ENCODE measurements at places on chromosomes 4 and X.

DNA sequence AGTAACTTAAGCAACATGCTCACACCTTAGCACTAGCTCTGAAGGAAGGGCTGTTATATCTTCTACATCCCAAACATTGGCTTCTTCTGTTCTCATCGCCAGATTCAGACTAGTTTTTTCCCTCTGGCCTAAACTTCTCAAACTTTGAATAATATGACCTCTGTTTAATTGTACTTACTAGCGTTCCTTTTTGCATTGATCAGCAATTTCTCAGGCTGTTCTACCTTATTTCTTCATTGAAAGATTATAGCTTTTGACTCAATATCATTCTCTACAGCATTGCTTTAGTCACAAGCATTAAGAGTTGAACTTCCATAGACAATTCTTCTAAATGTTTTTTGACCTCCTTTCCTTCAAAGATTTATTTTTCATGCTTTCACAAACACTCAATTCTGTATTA, 659.2 kb downstream of the PCDH7 start:
- no peak for DNase-seq

GRCh38 chr4:154164931-154165839, 326.4 kb downstream of the DCHS2 start:
- peak; percentile 99 for DNase-seq

DNA sequence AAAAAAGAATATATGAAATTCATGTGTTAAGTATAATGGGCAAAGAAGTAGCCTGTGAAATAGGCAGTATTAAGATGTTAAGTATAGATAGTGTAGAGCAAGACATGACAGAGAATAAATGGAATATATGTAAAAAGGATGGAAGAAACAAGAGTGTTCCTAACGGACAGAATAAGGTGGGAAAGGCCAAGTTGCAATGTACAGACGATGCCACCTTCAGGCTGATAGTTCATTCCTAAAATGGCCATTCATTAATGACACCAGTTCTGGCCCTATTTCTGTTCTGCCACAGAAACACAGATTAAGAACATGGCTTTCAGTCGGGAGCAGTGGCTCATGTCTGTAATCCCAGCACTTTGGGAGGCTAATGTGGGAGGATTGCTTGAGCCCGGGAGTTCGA, 4.4 kb upstream of the FAM184B start:
- no peak for DNase-seq

DNA sequence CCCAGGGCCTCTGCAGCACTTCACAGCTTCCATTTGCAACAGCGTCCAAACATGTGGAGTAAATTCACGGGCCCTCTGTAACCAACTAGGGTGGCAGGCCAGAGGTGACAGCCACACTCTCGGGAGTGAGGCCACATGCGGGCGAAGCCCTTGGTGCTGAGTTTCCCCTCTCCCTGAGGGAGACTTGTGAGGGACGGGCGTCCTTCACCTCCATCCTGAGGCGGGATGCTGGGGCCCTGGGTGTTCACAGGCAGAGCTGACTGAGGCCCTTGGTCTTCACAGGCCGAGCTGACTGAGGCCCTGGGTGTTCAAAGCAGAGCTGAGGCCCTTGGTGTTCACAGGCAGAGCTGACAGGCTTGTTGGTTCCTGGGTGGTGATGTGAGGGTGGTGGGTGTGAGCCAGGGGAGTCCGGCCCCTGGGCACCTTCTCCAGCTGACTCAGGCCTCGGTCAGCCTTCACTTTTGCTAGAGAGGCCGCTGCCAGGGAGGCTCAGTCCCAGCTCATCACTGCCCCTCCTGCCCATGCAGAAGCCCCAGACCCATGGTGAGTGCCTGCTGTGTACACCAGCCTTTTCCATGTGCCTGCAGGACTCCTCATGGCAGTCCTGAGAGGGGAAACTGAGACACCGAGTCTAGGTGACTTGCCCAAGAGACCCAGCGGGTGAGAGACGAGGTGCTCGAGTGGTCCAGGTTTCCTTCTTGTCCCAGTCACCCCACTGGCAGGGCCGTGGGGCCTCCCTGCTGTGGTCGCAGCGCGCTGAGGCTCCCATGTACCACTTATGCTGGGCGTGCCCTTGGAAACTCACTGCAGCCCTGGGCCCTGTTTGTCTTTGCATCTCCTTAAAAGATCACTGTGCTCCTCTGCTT, 8.5 kb downstream of the WFS1 start:
- no peak for DNase-seq

GRCh38 chrX:155956649-155957048, 40.8 kb upstream of the IL9R start:
- no peak for DNase-seq

GRCh38 chrX:97849951-97850350, 966.2 kb downstream of the RPA4 start:
- no peak for DNase-seq

DNA sequence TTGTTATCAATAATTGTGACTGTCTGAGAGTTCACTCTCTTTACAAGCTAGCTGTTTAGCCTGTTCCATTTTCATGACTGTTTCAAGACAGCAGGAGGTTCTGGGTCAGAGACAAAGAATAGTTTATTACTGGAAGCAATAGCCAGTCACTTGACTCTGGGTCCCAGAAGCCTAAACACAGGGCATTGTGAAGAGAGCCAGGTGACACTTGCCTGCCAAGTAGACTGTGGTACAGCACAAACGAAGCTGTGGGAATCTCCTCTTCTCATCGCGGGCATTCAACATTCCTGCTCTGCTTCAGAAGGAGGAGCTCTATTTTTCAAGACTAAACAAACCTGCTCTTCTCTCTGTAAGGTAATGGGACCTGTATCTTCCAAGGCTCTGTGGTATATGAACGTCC, 485.1 kb downstream of the TRIML1 start:
- no peak for DNase-seq

- DNase-seq = no peak
Observed at GRCh38 chrX:67288156-67288555, 255.7 kb upstream of the AR start.

DNA sequence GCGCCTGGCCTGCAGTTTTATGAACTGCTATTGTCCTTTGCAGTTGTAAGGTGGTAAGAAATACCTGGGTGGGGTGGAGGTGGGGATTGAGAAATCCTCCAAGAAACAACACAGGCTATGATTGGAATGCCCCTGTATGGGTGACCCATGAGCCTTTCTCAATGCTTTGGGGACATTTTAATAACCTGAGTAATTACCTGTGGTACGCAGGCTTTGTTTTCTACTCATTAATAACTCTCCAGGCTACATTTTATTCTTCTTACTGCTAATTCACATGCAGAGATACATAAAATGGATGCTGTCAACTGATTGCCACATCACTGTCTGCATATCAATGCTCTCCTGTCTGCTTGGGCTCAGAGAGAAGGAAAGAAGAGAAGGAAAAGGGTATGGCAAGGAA, 41.8 kb downstream of the PHEX start:
- DNase-seq = no peak

- DNase-seq = no peak
Observed at GRCh38 chr4:55781812-55782211, 37.8 kb upstream of the EXOC1L start.

DNA sequence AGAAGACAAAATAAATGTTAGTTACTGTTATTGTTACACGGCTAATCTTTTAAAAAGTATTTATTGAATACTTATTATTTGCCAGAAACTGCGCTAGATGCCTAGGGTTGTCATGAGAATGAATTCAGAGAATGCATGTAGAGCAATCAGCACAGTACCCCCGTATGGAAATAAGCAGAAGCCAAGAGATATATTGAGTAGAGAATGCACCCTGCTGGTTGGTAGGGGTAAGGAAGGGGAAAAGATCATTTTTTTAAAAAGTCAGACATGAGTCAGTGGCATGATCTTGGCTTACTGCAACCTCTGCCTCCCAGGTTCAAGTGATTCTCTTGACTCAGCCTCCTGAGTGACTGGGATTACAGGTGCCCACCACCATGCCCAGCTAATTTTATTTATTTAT, 13.1 kb upstream of the DRP2 start:
- peak; percentile 11 for DNase-seq

DNA sequence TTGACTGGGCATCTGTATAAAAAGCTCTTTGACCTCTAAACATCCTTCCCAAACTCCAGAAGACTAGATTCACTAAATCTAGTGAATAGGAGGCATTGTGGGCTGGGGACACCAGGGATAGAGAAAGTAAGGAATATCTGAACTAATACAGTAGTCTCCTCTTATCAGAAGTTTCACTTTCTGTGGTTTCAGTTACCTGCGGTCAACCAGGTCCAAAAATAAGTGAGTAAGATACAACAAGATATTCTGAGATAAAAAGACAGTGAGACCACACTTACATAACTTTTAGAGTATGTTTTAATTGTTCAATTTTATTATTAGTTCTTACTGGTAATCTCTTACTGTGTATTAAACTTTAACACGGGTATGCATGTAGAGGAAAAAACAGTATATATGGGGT, 376.5 kb downstream of the HNRNPD start:
- DNase-seq = no peak

DNA sequence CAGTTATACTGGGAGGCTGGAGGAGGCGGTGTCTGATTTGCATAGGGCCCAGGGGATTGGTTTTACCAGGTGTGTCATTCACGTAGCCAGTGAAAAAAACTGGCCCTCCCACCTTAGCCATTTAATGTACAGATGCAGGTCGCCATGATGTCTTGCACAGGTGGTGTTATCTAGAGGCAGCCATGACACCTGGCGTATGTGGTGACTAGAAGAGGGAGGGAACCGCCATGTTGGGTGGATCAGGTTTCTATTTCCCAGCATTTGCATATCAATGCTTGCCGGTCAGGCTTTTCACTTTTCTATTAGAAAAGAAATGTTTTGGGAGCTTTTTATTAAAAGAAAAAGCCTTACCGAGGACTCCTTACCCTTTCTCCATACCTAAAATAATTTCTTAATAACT, 523.4 kb downstream of the ADGRL3 start:
- peak; percentile 8 for DNase-seq

- no peak for DNase-seq
Observed at GRCh38 chr4:81724925-81725329, 253.2 kb upstream of the RASGEF1B start.

DNA sequence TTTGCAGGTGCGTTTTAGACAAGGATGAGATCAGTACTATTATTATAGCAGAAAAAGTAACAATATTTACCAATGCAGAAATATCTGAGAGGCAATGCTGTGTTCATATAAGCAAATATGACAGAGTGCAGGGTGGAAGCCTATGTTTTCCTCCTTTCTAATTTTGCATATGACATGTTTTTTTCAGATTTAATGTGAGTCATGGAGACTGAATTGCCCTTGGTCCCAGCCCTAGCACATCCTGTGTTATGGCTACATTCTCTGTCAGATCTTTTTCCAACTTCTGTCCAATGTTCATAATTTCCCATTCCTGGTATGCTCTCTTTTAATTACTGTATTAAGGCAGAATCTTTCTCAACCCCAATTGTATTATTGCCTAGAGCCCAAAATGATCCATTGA, 165.6 kb downstream of the SLC7A11 start:
- no peak for DNase-seq

DNA sequence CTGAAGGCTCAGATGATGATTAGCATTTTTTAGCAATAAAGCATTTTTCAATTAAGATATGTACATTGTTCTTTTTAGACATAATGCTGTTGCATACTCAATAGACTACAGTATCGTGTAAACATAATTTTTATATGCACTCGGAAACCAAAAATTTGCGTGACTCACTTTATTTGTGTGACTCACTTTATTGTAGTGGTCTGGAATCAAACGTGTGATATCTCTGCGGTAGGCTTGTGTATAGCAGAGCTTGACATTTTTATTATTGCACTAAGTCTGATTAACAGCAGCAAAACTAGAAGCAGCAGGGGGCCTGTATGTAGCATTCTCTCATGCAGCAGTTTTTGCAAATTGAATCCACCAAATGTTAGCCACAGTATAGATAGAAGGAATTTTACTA, 119.1 kb upstream of the PRDX4 start:
- DNase-seq = peak; percentile 88

DNA sequence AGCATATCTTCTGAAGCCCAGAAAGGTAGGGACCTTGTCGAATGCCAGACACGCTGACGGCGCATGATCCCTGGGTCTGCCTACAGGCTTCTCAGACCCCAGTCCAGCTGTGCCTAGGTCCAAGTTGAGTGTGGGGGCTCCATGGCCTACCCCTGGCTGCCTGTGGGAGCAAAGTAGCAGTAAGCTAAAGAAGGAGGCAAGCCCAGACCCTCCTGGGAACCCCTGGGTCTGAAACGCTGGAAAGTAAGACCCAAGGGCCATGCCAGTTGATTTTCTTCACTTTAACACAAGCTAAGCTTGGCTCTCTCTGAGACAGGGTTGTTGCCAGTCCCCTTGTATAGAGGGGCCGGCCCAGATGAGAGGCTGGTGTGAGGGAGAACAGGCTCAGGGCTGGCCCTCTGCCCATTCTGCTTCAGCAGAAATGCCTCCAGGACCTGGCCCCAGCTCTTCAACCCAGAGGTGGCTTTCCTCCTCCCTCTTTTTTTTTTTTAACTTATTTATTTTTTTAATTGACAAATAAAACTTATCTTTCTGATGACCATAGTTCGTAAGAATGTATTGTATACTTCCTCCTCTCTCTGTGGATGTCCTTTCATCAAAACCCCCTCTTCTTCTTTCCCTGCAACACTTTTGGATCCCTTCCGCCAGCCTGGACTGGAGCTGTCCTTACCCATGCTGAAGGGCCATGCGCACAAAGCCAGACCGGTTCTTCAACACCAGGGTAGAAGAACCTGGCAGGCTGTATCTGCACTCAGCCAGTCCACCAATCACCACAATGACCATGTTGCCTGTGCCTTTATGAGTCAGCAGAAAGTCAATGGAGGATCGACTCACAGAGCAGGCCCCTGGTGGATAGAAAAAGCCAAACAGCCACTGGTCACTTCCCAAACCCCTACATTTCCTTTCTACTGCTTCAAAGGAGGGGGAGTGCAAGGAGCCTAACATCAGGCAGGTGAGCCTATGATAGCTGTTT, 7.1 kb downstream of the AWAT2 start:
- DNase-seq = no peak

GRCh38 chrX:136376713-136377112, 76.0 kb downstream of the ADGRG4 start:
- DNase-seq = no peak

GRCh38 chr4:39021631-39022030, 10.6 kb downstream of the TMEM156 start:
- DNase-seq = no peak

- DNase-seq = no peak
Observed at GRCh38 chrX:38271154-38271716, 50.6 kb upstream of the SRPX start.

GRCh38 chr4:159104694-159105414, 2.0 kb downstream of the RAPGEF2 start:
- DNase-seq = peak; percentile 25

DNA sequence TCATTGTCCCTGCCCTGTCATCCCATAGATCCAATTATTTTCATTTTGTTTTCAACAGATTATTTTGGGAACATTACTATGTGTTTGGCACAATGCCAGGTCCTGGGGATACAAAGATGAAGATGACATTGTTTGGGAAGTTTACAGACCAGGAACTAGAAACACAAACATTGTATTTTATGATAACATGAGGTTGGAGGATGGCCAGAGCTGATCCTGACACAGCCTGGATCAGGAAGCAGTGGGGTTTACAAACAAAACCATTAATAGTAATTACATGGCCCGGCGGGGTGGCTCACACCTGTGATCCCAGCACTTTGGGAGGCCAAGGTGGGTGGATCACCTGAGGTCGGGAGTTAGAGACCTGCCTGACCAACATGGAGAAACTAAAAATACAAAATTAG, 29.9 kb downstream of the CLRN2 start:
- no peak for DNase-seq
